Right ventricle myocardium inferior (tissue), 1 donor: ENCODE measurements at places on chromosomes 12 and 14. TPM values are rescaled to one million over a fixed set of nuclear protein-coding genes. Genes with fewer than 3 reads are reported as not detected.
A peak's percentile ranks its signal among the peaks of the same experiment; 100 is the strongest.

Gene SLC41A2
- total RNA-seq, result 3.9 TPM

Gene TAS2R20
- total RNA-seq, result 0.46 TPM

Gene MEG3
- 34.8 TPM for total RNA-seq

Gene ITGA7
- total RNA-seq, result 479 TPM

Gene RNASE3
- not detected for total RNA-seq

Gene ADCY6
- 55.6 TPM for total RNA-seq

Gene CDCA4
- 3.1 TPM for total RNA-seq

Gene FMNL3
- 10.8 TPM for total RNA-seq

Gene HOXC5
- total RNA-seq, result not detected

Gene VEZT
- total RNA-seq, result 51.5 TPM

Gene ATF7IP
- total RNA-seq, result 57.1 TPM

Gene HOXC10
- not detected for total RNA-seq

Gene TAS2R13
- 0.43 TPM for total RNA-seq

Gene GPR137C
- 0.51 TPM for total RNA-seq

Gene HOXC12
- total RNA-seq, result not detected

- peak; percentile 86 for DNase-seq
These were observed 50.5 kb downstream of the IRF2BPL start for GRCh38 chr14:76977793-76978720.

DNA sequence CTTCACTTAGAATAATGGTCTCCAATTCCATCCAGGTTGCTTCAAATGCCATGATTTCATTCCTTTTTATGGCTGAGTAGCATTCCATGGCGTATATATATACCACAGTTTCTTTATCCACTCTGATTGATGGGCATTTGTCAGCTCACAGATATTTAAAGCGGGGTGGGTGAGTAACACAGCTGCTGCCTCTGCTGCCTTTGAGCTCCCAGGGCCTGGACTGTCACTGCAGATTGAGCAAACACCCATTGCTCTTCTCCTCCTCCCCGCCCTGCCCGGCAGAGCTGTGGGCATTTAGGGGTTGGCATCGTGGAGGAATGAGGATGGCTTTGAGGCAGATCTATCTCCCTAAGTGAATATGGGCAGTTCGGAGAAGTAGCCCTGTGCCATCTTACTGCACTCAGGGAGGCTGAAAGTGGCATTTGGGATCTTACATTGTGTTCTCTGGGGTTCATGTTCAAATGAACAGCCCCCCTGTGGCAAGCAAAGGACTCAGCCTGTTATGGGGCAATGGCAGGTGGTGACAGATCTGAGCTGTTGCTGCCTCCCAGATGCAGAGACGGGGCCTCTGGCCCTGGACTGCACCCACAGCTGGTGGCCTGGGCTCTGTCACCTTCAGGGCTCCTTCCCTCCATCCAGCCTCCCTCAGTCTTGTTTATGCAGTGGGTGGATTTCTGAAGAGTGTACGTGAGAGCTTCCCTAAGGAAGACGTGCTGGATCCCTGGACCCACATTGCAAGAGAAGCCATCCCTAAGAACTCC, 4.9 kb downstream of the RFLNA start:
- no peak for DNase-seq

GRCh38 chr12:131675126-131676080, 35.5 kb upstream of the SFSWAP start:
- no peak for DNase-seq

GRCh38 chr14:92945959-92946846, 23.3 kb downstream of the CHGA start:
- DNase-seq, result peak; percentile 75

DNA sequence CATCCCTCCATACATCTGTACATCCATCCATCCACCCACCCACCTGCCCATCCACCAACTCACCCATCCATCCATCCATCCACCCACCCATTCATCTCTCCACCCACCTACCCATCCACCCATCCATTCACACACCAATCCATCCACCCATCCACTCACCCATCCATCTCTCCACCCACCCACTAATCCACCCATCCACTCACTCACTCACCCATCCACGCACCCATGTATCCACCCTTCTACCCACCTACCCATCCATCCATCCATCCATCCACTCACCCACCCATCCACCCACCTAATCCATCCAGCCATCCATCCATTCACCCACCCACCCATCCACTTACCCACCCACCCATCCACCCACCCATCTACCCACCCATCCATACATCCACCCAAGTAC, 16.2 kb downstream of the GALNT9 start:
- DNase-seq, result no peak

- no peak for DNase-seq
These were observed 26.5 kb downstream of the BCL7A start for GRCh38 chr12:122048151-122048550.

- no peak for DNase-seq
These were observed 2.1 kb upstream of the ATXN7L3B start for GRCh38 chr12:74535536-74535935.

DNA sequence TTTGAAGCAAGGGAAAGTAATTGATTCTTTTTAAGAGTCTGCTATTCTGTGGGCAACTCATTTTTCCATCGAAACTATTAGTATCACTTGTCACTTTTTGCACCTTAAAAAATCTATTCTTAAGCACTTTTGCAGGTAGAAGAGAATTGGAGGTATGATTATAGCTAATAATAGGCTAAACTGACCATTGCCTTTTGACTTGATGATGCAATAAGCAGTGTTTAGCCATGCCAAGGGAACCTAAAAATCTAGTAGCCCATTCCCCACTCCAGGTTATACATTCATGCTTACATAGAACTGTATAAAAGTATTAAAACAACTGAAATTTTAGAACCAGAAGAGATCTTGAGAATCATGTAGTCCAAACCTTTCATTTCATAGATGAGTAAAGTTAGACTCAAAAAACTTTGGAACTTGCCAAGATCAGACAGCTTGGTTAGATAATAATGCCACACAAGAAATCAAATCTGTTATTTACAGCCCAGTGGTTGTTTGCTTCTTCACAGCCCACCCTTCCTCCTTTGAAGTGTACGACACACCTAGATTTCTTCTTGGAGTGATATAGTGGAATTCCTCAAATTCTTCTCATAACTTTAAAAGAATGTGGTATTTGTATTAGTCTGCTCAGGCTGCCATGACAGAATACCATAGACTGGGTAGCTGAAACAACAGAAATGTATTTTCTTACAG, 21.7 kb upstream of the GARIN2 start:
- DNase-seq, result no peak

GRCh38 chr14:96407935-96408570, 16.1 kb downstream of the AK7 start:
- DNase-seq, result no peak

DNA sequence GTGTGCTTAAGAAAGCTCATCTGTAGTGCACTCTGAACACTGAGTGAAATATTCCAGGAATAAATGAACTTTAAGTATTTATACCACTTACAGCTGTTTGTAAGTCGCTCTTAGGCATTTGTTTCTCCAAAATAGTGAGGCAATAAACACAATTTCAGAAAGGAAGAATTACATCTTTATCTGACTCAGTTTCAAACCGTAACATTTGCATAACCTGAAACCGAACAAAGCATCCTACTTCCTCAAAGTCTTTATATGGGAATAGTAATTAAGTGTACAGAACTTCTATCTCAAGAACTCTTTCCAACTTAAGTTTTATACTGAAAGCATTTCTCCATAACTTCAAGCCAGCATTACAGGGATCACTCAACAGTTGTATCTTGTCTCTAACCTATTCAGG, 58.4 kb downstream of the SOX5 start:
- no peak for DNase-seq

DNA sequence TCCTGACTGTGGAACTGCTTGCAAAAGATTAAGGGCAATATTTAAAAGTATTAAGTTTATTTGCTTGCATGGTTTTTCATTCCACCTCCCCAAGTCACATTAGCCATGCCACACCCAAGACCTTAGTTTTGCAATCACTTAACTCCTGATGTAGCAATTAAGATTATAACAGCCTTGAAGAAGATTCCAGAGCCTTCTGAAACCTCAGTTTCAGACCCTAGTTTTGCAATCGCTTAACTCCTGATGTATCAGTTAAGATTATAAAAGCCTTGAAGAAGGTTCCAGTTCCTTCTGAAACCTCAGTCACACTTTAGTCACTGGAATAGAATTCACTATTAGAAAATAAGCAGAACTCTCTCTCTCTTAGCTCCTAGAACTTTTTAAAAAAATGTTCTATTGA, 42.7 kb upstream of the DCN start:
- DNase-seq, result no peak

- no peak for DNase-seq
These were observed 30.8 kb downstream of the SMOC1 start for GRCh38 chr14:69909826-69910550.

GRCh38 chr14:102873546-102874061, 48.9 kb upstream of the AMN start:
- DNase-seq, result no peak

- no peak for DNase-seq
These were observed 161.2 kb downstream of the PLCZ1 start for GRCh38 chr12:18576648-18577047.

GRCh38 chr14:91835197-91835919, 32.0 kb downstream of the TC2N start:
- no peak for DNase-seq

DNA sequence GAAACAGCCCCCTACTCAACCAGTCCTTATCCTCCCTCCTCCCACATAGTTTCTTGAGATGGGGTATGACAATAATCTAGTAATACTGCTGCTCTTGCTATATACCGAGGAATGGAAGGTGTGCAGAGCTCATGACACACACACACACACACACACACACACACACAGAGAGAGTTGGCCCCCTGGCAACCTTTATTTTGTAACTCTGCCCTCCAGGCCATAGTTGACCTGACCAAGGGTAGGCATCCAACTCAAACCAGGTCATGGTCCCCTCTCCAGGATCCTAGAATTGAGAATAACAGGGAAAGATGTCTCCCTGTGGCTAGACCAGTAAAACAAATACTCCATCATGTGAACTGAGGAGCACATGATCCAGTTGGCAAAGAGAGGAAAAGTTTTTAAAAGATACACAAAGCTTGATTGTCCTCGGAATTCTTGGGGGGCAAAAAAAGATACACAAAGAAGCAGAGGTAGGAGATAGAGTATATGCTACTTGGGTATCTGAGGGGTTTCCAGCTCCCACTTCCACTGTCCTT, 11.3 kb downstream of the ERO1A start:
- DNase-seq, result no peak

GRCh38 chr12:6316921-6317692, 6.6 kb downstream of the PLEKHG6 start:
- no peak for DNase-seq

GRCh38 chr12:29503283-29503682, 5.8 kb upstream of the OVCH1 start:
- DNase-seq, result no peak

DNA sequence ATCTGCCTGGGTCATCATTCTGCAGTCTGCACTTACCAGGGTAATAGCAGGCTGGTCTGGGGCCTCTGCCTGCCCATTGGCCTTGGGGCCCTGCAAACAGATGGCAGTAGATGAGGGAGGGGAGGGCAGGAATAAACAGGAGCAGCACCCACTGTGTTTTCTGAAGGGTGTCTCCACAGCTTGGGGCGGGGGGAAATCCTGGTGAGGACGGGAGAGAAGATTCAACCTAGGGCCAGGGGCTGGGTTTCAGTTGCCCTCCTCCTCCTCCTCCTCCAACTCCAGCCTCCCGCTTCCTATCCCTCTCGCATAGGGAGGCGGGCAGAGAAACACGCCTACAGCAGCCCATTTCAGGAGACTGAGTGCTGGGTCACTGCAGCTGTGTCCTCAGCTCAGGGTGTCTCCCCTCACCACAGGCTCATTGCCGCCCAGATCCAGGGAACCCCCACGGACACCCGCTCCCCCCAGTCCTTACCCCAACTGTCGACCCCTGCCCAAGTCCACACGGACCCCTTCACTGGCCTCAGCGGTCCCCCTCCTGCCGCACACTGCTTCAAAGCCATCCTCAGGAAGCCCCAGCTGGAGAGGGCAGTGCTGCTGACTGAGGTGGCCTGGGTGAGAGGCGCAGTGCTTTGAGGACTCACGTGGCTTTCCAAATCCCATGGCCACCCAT, 9.1 kb upstream of the KRT80 start:
- DNase-seq, result no peak

- no peak for DNase-seq
These were observed 294.4 kb downstream of the LRFN5 start for GRCh38 chr14:41901089-41901488.

DNA sequence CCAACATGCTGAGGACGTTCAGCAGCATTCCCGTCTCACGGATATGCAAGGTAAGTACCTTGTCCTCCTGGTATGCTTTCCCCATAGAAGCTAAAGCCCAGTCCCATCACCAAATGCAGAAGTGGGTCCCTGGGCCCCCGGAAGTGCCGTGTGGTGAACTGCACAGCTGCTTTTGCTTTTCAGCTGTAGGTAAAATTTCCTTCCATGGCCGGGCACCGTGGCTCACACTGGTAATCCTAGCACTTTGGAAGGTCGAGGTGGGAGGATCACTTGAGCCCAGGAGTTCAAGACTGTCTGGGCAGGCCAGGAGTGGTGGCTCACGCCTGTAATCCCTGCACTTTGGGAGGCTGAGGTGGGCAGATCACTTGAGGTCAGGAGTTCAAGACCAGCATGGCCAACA, 44.1 kb downstream of the HSP90AA1 start:
- no peak for DNase-seq

- DNase-seq, result peak; percentile 92
These were observed 835 bp downstream of the MYL6 start for GRCh38 chr12:56158926-56159461.

DNA sequence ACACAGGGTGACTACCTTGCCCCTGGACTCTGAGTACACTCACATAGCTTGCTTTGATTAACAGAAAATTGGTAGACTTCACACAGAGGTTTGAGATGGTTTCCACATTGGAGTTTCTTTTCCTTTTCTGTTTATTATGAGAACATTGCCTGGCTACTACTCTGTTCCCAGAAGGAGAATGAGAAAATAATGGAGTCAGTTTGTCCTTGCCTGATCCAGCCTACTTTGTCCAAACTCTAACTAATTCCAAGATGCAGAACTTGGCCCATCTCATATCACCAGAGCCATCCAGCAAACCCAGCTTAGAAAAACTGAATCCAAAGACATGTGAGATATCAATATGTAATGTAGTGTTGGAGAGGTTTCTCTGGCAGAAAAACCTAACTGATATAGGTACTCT, 20.4 kb downstream of the TAS2R50 start:
- no peak for DNase-seq

- no peak for DNase-seq
These were observed 473.8 kb downstream of the RAD51B start for GRCh38 chr14:68293404-68293803.

- no peak for DNase-seq
These were observed 15.2 kb downstream of the NAA30 start for GRCh38 chr14:57405562-57405961.

DNA sequence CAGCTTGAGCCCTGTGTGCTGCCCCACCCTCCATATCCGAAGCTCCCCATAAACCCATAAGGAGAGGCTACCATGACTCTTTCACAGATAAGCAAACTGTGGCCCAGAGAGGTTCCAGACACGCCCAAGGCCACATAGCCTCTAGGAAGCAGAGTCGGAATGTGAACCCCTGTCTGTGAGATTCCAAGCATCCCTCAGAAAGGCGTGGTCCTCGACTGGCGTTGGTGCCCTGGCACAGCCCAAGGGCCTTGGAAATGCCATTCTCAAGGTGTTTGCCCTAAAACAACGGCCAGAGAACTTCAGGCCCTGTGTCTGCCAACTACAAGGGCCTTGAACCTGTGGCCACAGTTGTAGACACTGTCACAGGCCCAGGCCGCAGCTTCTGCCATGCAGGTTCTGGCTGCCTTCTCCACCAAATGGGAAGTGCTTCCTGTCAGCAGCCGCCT, 8.5 kb upstream of the DIO3 start:
- DNase-seq, result no peak
